ENCODE measurements at places on chromosomes 2 and 18.

GRCh38 chr2:78978340-78978739, 47.2 kb upstream of the REG3G start:
- DNase-seq = no peak

DNA sequence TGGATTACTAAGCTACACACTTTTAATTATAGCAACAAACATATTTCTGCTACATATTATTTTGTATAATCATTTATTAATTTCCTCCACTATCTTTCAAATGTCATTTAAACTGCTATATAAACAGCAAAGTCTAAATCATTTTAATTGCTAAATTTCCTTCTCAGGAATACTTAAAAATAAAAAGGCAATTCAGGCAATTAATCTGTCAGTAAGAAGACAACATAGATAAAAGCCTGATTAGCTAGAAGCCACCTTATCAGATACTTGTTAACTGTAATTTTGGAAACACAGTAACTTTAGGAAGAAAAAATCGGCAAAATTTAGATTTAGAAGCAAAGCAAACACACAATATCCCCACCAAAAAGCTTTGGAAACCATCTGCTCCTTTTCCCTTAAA, 188.2 kb upstream of the ZNF804A start:
- DNase-seq = no peak

- DNase-seq = peak; percentile 60
Measured at GRCh38 chr18:62249478-62250097, 62.5 kb downstream of the RELCH start.

DNA sequence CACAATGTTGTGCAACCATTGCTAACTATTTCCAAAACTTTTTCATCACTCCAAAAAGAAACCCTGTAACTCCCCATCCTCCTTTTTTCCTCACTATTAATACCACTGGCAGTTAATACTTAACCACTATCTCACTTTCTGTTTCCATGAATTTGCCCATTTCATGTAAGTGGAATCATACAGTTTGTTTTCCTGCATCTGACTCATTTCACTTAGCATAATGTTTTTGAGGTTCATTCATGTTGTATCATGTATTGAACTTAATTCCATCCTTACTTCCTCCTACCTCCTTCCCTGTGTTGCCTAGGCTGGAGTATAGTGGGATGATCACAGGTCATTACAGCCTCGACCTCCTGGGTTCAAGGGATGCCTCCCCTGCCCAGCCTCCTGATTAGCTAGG, 68.3 kb downstream of the FAM117B start:
- DNase-seq = no peak

GRCh38 chr2:45345331-45346234, 265.5 kb downstream of the SRBD1 start:
- DNase-seq = no peak

GRCh38 chr18:75473316-75473715, 45.8 kb upstream of the SMIM21 start:
- no peak for DNase-seq

DNA sequence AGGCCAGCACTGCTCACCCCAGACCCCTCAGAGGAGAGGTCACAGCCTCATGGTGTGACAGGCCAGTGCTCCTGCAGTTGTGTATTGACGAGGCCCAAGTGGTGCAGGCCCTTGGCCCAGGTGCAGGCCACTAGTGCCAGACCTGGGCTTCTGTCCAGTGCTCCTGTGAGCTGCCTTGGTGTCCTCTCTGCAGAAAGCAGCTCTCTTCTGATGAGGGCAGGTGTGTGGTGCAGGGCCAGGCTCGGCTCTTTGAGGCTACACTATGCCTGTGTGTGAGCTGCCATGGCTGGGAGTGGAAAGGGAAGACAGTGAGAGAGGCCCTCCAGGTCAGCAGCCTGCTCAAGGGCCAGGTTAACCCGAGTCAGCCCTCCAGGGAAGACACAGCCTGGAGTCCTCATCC, 17.1 kb downstream of the EHD3 start:
- no peak for DNase-seq

GRCh38 chr2:66897181-66897580, 462.3 kb downstream of the MEIS1 start:
- no peak for DNase-seq

DNA sequence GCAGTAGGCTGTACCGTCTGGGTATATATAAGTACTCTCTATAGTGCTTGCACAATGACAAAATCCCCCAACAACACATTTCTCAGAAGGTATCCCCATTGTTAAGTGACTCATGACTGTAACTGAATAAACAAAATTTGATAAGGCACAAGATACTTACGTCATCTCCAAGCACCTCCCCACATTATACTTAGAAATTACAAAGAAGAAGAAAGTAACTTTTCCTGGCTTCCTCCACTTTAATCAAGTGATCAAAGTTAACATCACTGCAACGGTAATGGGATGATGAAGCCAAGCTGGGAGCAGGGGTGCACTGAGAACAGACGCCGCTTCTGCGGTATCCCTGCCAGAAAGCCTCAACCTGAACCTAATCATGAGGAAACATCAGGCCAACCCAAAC, 9.7 kb downstream of the TNS1 start:
- no peak for DNase-seq

- no peak for DNase-seq
Measured at GRCh38 chr2:207847807-207848544, 78.3 kb upstream of the FZD5 start.

- DNase-seq = no peak
Measured at GRCh38 chr18:80033181-80034067, 810 bp upstream of the RBFA start.

DNA sequence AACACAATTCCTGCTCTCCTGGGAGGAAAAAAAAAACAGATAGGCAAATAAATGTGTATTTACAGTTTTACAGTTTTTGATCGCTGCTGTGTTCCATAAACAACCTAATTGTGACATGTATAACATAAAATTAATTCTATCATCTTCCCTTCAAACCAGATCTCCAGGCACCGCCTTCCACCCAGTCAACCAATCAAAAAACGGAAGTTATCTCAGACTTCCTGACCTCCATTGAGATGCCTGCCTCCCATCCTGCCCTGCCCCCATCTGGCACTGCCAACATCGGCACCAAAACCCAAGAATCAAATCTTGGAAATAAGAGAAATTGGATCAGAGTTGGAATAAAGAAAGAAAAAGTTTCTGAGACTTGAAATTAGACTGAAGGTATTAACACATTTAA, 3.1 kb upstream of the RIOK3 start:
- DNase-seq = no peak

DNA sequence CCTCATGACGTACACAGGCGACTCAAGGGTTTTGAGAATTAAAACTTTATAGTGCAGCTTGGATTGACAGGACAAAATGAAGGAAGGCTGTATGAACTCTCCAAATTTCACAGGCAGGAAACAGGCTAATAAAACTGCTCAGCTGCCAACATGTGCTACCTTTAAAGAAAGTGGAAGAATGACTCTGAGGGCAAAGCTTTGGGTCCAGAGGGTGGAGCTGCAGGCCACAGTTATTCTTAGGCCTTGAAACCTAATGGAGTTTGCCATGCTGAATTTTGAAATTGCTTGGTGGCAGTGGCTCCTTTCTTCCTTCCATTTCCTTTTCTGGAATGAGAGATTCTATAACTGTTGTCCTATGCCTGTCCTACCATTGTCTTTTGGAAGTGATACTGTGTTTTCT, 34.8 kb downstream of the HAT1 start:
- DNase-seq = no peak

GRCh38 chr2:28164280-28164801, 228.3 kb upstream of the FOSL2 start:
- DNase-seq = no peak

- no peak for DNase-seq
Measured at GRCh38 chr2:235951493-235951892, 216.7 kb downstream of the GBX2 start.

DNA sequence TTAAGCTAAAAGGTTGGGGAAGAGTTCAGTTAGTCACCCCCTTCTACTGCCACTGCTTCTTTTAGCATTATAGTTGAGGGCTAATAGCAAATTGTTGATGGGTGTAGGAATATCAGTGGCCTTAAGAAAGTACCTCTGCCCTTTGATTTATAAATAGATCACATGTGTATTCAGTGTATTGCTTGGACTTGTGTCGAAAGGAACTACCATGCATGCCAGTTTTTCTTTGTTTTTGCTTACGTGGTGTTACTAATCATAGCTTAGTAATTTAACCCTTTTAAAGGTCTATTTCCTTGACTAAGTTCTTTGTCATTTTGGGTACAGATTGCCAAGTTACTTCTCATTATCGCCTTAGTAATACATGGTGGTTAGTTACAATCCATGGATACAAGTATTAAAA, 85.6 kb downstream of the MIB1 start:
- no peak for DNase-seq

DNA sequence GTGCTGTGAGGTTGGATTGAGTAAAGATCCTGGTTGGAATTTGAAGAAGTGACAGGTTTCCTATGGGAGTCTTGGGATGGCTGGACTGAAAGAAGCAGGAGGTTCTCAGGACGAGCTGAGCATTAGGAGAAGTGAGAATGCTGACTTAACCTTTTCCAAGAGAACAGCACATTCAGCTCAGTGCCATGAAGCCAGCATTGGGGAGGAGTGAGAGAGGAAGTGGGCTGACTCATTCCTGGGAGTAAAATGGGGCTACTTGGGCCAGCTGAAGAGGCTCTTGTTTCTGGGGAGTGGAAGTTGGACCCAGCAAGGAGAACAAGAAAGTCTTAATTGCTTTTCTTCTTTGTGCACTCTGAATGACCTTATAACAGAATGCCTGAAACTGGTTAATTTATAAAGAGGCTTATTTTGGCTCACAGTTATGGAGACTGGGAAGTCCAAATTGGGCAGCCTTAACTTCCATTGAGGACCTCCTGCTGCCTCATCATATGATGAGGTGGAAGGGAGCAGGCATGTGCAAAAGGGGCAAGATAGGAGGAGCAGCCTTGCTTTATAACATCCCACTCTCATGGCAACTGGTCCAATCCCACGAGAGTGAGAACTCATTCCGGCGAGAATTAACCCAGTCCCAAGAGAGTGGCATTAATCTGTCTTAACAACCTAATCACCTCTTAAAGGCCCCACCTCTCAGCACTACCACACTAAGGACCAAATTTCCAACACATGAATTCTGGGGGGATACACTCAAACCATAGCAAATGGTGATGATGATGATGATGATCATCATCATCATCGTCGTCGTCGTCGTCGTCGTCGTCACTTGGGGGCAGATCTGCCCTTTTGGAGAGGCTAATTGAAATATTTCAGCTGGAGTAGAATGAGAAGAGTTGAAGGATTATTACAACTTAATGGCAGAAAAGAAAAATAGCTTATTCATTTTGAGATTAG, 26.1 kb downstream of the DGUOK start:
- peak; percentile 12 for DNase-seq

GRCh38 chr2:51344886-51345285, 313.0 kb upstream of the NRXN1 start:
- DNase-seq = peak; percentile 9

DNA sequence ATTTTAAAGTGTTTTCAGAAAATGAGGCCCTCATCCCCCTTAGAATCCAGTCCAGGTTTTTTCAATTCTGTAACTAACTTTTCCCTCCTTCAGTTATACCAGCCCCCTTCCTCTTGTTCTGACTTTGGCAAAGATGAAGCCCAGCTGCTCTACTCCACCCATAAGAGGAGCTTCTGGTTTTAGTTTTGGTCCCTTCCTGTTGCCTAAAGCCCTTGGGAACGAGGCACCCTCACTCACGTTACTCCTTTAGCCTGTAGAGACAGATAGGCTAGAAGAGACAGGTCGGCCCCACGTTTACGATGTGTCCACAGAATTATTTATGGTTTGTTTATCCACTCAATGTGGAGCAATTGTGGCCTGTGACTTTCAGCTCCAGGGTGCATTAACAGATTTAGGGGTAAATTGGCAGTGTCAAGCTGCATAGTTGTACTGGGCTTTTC, 454.2 kb upstream of the TNP1 start:
- no peak for DNase-seq

- DNase-seq = no peak
Measured at GRCh38 chr2:64090264-64090663, 54.0 kb downstream of the PELI1 start.

GRCh38 chr2:23616630-23617029, 231.7 kb downstream of the KLHL29 start:
- DNase-seq = no peak

DNA sequence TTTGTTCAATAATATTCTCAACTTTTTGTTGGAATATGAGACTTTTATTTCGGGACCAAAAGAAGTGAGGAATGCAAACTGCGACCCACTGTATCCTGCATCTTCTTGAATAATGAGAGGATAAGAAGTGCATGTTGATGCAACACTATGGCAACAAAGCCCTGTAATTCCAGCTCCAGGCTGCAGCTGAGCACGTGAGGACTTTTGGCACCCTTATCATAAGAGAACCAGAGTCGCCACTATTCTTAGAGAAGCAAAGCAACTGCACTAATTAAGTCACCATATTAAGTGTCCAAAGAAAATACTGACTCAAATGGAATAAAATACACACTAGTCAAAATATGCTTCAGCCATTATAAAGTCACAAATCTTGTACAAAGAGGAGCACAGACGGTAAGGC, 65.8 kb downstream of the FAM210A start:
- no peak for DNase-seq

- peak; percentile 40 for DNase-seq
Measured at GRCh38 chr2:107461301-107461700, 365.4 kb upstream of the RGPD4 start.

GRCh38 chr2:69581774-69582581, 61.6 kb downstream of the AAK1 start:
- no peak for DNase-seq

DNA sequence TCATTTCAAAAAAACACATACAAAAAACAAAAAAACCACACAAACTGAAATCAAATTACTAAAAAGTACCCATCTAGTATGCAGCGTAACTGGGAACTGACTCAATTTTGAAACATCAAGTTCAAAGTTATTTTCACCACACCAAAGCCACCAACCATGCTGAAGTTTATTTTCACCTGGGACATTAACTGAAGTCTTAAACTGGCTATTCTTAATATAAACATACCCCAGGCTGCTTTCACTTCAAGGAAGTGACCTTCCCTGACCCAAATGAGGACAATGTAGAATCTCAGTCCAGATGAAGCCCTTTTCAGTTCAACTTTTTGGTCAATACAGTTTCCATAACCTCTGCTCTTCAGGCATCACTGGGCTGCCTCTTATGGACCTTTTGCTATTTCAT, 84.6 kb downstream of the PIGN start:
- no peak for DNase-seq
